ENCODE measurements at places on chromosomes 11 and 22.

- DNase-seq, result no peak
Measured at GRCh38 chr11:15687342-15687741, 572.6 kb downstream of the INSC start.

DNA sequence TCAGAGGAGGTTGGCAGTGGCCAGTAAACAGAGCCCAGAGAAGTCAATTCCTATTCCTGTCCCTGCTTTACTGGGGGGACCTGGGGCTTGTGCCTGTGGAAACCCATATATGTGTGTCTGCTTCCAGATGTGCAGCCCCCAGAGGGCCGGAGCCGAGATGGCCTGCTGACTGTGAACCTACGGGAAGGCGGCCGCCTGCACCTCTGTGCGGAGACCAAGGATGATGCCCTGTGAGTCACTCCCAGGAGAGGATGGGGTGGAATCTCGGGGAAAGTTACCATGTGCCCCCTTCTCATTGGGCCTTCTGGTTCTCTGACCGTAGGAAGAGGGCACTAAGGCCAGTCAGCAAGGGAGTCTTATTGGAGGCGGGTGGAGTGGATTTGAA, 5.3 kb downstream of the PLEKHB1 start:
- no peak for DNase-seq

DNA sequence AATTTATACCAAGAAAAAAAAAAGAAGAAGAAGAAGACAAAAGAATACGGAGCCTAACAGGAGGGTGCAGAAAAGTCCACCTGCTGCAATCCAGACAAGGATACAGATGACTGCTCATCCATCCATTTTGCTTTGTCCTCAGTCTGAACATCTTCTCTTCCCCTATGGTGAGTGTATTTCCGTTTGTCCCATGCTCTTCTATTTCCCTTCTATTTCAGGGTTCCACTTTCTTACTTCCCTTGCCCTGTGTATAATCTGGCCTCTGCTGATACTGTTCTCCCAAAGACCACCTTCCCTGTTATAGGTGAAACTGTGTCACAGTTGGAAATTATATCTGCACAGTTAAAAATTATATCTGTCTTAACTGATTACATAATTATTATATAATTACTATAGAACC, 48.7 kb upstream of the USP47 start:
- DNase-seq, result no peak

- DNase-seq, result no peak
Measured at GRCh38 chr11:40054631-40055030, 1404.8 kb downstream of the LRRC4C start.

GRCh38 chr22:46027211-46028105, 50.5 kb upstream of the WNT7B start:
- no peak for DNase-seq
